NCI-H1092 (cell line): ENCODE measurements at places on chromosomes 12 and 14.

DNA sequence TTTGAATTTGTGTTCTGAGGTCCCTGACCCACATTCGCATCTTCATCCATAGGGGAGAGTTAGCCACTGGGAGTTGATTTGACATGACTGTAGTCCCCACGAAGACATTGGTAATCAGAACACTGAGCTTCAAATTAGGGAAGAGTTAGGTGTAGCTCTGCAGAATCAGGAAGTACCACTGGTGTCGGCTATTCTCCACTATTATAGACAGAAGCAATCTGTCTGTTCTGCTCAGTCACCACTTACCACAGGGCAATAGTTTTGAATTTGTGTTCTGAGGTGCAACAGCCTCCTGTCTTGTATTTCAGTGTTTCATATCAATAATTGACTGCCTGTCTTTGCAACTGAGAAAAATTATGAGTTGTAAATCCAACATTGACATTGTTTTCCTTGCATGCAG is 407.6 kb downstream of the LRFN5 start:
- no peak for DNase-seq

DNA sequence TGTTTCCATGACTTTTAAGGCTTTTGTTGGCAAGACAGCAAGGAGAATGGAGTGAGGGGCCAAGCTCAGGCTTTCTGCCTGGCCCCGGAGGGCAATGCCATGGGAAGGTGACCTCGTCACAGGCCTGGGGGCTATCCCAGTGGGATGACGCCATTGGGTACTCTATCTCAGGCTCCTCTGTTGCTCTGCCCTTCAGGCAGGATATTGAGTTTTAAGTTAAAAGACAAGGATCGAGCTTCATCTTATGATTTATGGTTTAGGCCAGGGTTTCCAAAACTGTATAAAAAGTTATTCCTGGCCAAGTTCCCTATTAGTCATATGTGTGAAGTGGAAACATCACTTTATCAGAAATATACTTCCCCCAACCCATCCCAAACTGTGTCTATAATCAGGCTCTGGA is 127.7 kb downstream of the ZFP36L1 start:
- DNase-seq, result no peak

GRCh38 chr14:81516986-81517797 is 16.5 kb downstream of the SEL1L start:
- no peak for DNase-seq

- peak; percentile 23 for DNase-seq
Observed at GRCh38 chr12:90253674-90254181, 545.1 kb upstream of the ATP2B1 start.

DNA sequence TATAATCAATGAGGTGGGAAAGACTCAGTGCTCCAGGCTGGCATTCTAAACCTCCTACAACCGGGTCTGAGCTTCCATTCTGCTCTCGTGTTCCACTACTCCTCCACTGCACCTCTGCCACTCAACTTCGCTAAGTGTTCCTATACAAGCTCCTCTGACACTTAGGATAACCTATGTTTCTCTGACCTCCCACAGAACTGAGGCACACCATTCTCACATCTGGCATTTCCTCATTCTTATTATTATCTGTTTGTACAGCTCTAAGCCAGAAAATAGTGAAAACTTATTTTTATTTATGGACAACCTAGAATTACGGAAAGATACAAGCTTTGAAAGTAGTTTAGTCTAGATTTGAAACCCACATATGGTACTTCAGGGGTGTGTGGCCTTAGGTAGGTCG is 127.0 kb downstream of the MED13L start:
- DNase-seq, result no peak

DNA sequence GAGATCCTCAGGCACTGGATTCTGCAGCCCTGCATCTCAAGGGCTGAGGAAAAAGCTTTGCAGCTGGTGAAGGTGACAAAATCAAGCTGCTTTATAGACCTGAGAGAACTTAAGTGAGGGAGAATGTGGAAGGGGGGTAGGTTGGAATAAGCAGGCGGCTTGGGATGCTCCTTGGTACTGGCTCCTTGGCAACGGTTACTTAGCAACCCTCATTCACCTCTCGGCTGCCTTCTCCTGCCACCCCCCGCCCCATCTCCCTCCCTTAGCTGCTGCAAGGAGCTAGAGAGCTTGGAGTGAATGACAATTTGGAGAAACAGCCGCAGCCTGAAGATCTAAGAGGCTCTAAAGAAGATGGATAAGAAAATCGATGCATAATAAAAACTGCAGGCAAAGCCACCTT is 44.1 kb upstream of the CISTR start:
- no peak for DNase-seq

- DNase-seq, result no peak
Observed at GRCh38 chr12:124828264-124829007, 35.2 kb downstream of the SCARB1 start.

DNA sequence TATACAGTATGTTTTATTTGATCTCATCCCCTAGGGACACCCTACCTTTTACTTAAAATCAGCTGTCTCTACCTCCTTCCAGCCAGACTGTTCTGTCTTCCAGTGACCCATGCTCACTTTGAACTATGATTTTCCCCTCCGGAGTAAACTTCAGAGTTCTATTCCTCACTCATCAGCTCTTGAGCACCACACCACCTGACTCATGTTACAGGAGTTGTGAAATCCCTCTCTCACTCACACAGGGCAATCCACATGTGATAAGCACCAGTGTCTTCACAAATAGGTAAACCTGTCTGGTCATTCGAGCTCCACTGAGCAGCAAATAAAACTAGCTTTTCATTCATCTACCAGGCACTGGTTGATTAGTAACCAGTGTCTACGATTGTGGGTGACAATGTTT is 177.3 kb upstream of the BMP4 start:
- no peak for DNase-seq

DNA sequence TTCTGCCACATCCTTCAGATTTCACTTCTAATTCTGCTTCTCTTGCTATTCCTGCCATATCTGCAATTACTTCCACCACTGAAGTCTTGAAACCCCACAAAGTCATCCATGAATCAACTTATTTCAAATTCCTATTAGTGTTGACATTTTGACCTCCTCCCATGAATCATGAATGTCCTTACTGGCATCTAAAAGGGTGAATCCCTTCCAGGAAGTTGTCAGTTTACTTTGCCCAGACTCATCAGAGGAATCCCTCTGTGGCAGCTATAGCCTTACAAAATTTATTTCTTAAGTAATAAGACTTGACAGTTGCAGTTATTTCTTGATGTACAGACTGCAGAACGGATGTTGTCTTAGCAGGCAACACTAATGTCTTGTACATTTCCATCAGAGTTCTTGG is 162.9 kb downstream of the PCNX1 start:
- DNase-seq, result no peak

DNA sequence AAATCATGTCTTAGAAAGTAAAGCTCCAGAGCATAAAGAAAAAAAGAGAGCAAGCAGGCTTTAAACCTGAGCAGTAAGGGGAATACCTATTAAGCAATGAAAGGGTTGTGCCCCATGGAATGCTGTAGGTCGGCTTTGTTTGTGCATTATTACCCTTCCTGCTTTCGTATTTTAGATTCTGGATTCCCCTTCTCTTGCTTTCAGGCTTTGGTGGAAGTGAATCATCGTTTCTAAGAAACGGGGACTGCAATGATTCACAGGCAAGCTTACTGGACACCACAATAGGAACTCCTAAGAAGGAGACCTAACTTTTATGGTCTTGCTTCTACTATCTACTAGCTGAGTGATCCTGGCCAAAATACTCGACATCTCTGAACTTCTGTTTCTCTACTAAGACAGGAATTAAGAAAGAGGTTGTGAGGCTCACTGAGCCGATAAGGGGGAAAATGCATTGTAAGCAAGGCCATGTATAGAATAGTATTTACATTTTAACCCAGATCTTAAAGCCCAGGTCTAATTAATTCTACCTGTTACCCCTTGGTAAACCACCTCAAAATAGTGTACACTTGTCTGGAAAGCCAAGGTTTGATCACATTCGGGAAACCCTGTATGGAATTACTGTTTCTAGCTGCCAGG is 1.2 kb upstream of the BMAL2 start:
- no peak for DNase-seq

GRCh38 chr12:40820794-40821484 is 128.7 kb downstream of the CNTN1 start:
- DNase-seq, result no peak

- no peak for DNase-seq
Observed at GRCh38 chr14:65940056-65940735, 527.7 kb downstream of the FUT8 start.

DNA sequence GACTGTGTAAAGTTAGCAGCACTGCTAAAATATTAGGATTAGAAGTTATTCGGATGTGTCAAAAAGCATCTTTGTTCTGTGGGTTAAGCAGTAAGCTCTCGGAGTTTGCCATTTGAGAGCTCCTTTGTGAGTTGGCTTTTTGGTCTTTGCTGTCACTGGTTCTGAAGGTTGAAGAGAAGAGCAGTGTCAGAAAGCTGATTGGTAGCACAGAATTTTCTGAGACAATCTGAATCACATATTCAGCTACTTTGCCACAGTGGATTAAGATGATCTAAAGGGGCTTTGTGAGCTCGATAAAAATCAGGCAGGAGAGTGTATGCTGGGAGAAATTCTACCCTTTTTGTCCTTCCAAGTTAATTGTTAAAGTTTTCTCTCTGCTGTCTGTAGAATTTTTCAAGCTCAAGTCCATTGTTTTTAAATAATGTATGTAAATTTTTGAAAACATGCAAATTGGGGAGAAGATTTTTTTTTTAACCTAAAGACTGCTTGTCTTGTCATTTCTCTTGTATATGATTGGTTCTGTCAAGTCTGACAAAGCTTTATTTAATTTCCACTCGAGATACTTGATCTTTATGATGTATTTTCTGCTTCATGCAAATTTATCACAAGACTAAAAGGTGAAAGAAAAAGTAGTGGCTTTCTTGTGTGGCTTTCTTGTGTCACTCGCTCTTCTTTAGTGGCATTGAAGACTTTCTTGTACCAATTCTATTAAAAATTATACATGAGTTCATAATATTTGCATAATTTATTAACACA is 307.3 kb downstream of the EGLN3 start:
- DNase-seq, result no peak

- DNase-seq, result no peak
Observed at GRCh38 chr12:49825971-49826421, 2.2 kb downstream of the NCKAP5L start.

DNA sequence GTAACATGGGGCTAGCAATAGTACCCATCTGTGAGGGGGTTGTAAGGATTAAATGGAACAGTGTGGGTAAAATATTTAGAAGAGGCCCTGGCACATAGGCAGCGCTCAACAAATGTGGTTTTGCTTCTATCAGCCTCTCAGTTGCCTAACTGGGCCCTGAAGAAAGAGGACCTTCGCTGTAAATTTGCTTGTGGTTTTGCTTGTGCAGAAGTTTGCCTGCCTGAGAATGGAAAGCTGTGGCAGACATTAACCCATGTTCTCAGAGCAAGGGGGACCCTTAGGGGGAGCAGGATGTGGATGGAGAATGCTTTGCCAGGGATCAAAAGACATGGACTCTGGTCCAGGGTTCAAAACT is 160.1 kb downstream of the BRMS1L start:
- DNase-seq, result no peak

DNA sequence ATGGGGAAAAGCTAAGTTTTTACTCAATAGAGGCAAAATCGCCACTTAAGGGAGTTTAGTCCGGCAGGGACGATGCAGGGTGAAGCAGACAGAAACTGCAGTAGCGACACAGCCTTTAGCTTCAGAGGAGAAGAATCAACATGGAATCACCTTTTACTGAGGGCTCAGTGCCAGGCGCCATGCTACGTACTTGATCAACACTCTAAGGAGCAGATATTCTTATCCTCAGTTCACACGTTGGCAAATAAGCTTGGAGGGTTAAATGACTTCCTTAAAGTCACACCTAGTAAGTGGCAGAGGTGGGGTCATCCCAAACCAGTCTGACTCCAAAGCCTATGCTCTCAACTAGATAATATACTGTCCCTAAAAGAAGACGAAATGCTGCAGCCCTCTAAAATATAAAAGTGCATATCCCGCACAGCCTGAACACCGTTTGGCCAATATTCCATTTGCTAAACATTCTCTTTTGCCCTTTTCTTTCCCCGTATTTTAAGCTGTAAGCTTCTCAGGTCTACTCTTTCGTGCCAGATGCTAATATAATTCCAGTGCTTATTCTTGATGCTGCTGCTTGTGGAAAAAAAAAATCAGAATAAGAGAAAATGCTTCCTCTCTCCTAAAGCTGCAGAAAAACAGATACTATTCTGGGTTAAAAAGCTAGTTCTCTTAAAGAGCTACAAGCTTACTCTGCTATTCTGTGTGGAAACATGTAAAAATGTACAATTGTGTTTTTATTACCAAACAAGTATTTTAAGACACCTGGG is 10.9 kb downstream of the CCDC92 start:
- DNase-seq, result no peak

DNA sequence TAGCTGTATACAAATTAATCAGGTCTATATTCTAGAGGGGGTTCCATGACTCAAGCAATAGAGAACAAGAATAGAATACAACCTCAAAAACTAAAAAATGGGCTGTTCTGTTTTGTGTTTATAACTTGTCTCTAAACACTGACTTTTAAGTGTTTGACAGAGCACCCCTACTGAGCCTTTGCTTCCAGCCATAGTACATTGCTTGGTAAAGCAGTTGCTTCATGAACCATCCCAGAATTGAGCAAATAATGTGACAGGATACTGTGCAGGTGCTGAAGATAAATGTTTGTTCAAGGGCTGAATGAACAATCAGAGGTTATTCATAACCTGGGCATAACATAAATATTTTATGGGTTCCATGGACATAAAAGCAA is 11.5 kb downstream of the SPTSSA start:
- peak; percentile 84 for DNase-seq

- no peak for DNase-seq
Observed at GRCh38 chr14:71834284-71835204, 97.7 kb upstream of the RGS6 start.

GRCh38 chr14:68580096-68580645 is 212.7 kb downstream of the ZFP36L1 start:
- no peak for DNase-seq

DNA sequence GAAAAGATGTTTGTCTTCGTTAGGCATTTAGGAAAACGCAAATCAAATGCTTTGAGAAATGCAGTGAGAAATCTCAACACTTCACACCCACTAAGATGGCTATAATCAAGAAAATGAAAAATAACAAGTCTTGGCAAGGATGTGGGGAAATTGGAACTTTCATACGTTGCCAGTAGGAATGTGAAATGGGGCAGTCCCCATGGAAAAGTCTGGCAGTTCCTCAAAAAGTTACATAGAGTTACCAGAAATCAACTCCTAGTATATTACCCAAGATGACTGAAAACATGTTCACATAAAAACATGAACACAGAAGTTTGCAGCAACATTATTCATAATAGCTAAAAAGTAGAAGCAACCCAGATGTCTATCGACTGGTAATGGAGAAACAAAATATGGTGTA is 41.5 kb upstream of the LRTM2 start:
- DNase-seq, result no peak

DNA sequence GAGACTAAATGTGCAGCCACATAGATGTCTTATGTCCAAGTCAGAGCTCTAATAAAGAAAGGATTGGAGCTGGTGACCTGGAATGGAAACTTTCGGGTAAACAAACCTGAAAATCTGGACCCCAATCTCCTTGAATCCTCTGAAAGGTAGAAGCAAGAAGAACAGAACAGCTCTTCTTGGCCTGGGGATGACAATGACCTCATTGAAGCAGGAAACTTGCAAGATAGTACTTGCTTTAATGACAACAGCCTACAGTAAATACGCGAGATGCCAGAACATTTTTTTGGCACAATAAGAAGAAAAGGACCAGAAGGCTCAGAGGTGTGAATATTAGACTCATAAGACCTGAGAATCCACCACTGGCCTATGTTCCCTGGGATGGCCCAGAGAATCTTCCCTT is 4.1 kb upstream of the PRIMA1 start:
- DNase-seq, result no peak

- no peak for DNase-seq
Observed at GRCh38 chr14:37988472-37988871, 219.2 kb upstream of the SSTR1 start.
